Gastroesophageal sphincter (tissue), 4 donors: ENCODE measurements at places on chromosomes 2 and 18. TPM values are rescaled to one million over a fixed set of nuclear protein-coding genes. Genes with fewer than 3 reads are reported as not detected.

Gene POTEJ
- total RNA-seq: not detected

Gene CHRND
- not detected for total RNA-seq

Gene HTR2B
- 15.6 TPM for total RNA-seq

Gene OTOS
- not detected for total RNA-seq

Gene GPR35
- 2.3 TPM for total RNA-seq

Gene SERPINB11
- total RNA-seq: not detected

Gene REG3A
- not detected for total RNA-seq

GRCh38 chr2:150526006-150526405 is 38.5 kb upstream of the RND3 start:
- no peak for ATAC-seq

GRCh38 chr2:166256896-166257295 is 118.8 kb downstream of the SCN9A start:
- no peak for ATAC-seq

DNA sequence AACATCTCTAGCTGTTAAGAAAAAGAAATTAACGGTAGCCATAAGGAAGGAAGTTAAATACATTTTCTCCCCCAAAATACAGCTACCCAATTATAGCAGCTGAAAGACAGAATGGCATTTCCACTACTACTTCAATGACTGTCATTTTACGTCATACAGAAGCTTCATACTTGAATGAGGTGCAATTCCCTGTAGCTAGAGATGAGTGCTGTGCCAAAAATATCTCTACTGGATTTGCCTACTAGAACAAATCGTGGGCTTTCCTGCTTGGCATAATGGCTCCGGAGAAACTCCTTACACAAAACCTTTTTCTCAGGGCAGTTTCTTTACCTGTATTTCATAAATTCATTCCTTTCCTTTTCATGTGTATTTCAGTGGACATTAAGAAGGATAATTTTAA is 36.3 kb upstream of the NRXN1 start:
- no peak for ATAC-seq

DNA sequence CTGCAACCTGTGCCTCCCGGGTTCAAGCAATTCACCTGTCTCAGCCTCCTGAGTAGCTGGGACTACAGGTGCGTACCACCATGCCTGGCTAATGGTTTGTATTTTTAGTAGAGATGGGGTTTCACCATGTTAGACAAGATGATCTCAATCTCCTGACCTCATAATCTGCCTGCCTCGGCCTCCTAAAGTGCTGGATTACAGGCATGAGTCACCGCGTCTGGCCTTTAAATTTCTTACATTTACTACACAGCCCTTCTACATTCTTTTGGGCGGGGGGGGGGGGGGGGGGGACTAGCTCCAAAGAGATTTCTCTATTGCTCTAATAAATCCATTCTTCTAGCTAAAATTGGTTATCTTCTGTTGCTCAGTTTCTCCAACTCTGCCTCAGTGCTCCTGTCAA is 964.9 kb upstream of the ACVR2A start:
- no peak for ATAC-seq

DNA sequence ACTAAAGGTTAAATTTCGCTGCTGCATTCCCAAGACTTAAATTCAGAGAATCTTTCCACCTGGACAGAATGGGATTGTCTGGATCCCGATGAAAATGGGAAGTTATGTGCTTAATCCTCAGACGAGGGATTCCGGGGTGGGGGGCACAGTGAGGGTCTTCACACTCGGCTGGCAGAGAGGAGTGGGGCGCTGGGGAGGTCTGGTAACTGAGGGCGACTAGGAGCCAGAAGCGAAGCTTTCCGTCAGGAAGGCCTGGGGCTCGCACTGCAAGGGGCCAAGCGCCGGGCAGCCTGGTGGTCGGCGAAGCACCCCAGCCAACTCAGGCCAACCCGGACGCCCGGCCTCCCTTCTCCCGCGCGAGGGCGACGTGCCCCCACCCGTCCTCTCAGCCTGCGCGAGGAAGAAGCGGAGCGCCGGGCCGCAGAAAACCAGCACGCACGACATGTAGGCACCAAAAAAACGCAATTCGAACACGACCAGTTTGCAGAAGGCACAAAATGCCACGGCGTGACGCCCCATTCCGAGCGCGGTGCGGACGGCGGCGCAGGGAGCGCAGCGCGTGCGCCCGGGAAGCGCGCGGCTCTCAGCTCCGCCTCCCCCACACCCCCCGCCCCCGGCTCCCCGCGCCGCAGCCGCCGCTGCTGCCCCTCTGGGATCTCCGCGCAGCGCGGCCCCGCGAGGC is 188.1 kb downstream of the ZEB2 start:
- ATAC-seq: no peak

DNA sequence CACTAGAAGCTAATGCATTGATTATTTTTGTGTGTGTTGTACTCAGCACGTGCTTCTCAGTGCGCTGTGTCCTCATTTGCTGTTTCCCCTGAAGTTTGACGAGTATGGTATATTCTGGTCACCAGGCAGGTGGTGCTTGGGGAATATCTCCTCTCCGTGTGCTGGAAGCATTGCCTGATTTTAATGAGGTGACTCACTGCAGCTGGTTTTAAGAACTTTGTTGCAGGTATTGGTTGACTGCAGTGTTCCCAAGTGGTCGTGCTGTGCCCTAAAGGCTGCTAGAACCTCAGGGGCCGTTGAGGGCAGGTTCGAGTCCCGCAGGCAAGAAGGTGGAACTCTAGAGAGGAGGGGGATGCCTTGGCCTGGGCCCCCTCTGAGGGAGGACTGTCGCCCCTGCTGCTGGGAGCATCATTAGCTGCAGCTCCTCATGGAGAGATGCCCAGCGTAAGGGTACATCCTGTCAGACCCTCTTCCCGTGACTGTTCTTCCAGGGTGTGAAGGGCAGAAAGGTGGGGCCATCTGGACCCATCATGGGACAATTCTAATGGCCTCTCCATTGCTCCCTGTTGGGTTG is 82.6 kb downstream of the AGAP1 start:
- no peak for ATAC-seq

DNA sequence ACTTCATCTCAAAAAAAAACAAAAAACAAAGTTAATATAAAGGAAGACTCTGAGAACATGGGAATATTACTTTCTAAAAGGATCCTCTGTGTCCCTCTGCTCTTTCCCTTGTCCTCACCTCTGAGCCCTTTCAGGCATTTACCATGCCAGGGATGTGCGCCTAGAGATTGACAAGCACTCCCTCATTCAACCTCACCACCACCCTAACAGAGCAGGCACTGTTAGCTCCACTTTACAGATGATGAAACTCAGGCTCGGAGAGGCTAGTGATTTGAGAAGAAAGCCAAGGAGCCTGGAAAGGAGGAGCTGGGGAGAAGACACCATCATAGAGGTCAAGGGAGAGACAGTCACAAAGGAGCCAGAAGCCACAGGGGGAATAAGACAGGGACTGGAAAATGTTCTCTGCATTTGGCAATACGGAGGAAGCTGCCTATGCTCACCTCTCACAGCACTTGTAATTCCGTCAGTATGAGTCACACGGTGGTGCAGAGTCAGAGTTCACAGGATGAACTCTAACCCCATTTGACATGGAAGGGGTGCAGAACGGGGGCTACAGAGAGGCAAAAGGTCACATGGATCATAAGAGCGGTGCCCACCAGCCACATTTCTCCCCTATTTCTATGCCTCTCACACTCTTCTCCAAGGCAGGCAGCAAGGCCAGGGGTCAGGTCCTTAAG is 101.8 kb upstream of the NFU1 start:
- no peak for ATAC-seq

GRCh38 chr18:58128381-58129374 is 84.7 kb downstream of the NEDD4L start:
- no peak for ATAC-seq

DNA sequence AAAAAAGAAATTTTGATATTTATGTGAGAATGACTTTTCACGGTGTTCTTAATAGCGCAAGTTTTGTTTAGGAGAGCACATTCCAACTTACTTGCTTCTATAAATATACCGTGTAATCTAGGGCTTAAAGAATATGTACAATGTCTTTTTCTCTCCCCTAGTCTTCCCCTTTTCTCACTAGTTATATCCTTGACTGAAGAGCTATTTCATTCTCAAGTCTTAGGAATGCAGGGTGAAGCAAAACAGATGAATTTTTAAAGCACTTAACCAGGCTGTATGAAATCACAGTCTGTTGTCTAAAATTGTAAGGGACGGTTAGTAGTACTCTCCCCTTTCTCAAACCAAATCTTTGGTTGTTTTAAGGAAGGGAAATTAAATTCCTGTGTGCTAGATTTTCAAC is 29.6 kb upstream of the SLC30A6 start:
- ATAC-seq: no peak

DNA sequence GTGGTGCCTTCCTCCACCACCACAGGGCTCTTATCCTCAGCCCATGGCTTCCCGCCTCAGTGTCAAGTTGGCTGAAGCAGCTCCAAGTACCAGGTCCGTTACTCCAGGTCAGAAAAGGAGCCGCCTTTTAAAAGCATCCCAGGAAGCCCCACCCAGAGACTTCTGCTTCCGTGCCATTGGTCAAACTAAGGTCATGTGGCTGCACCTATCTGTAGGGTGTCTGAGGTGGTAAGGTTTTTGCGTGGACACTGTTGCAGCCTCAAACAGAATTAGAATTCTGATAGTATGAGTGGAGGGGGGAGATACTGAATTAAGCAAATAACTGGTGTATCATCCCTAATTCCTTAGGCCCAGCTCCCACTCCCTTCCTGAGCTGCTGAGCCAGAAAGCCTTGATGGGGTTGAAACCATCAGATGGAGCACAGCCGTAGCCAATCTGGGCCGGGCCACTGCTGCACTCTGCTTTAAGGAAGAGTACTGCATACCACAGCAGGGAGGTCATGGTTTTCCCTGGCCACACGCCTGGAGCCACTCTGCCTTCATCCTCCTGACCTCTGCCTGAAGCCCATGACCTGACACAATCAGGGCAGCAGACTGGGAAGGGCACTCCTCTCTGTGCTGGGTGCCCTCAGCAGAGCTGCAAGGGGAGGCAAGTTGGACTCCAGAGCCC is 8.4 kb downstream of the TMEM247 start:
- ATAC-seq: peak; percentile 88

GRCh38 chr2:39484620-39485495 is 47.8 kb upstream of the MAP4K3 start:
- no peak for ATAC-seq

DNA sequence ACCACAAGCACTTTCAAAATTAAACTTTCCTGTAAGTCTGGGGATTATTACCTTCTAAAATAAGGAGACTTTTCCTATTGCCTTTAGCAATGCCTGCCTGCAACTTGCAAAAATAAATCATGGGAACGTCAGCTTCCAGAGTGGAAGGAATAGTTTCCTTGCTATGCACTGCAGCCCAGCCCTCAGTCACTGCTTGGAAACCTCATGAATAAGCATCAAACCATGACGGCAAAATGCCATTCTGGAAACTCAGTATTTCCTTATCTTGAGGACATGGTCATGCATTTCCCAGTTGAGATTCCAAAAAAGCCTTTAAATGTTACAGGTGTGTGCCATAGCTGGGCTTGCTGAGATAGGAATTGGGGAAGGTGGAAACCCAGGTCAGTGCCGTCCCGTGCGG is 84.2 kb upstream of the OTOS start:
- ATAC-seq: no peak

- ATAC-seq: no peak
Observed at GRCh38 chr2:129922571-129923264, 56.7 kb upstream of the RAB6C start.

DNA sequence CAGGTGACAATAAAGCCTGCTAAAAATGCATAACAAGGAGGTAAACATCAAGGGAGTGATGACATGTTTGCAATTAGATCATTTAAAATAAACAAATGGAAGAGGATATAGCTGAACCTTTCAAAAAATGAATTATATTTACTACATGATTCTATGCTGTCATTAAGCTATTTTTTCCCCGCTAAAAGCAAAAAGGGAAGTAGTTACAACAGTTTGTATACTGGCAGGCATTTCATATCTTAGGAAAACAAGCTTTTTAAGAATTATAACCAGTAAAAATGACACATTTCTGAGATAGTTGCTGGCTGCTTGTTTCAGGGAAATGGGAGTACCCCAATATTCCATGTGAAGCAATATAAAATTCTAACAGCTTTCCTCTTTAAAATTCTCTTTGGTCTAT is 89.1 kb upstream of the ITGB6 start:
- no peak for ATAC-seq

- peak; percentile 16 for ATAC-seq
Observed at GRCh38 chr2:42098571-42099437, 51.0 kb downstream of the PKDCC start.

- ATAC-seq: no peak
Observed at GRCh38 chr2:55033076-55033742, 17.0 kb downstream of the RTN4 start.

- ATAC-seq: no peak
Observed at GRCh38 chr18:76932026-76932819, 109.9 kb downstream of the ZNF236 start.

GRCh38 chr2:193348055-193348454 is 1153.3 kb upstream of the TMEFF2 start:
- ATAC-seq: no peak

GRCh38 chr2:187545238-187545751 is 8.9 kb downstream of the TFPI start:
- ATAC-seq: no peak

DNA sequence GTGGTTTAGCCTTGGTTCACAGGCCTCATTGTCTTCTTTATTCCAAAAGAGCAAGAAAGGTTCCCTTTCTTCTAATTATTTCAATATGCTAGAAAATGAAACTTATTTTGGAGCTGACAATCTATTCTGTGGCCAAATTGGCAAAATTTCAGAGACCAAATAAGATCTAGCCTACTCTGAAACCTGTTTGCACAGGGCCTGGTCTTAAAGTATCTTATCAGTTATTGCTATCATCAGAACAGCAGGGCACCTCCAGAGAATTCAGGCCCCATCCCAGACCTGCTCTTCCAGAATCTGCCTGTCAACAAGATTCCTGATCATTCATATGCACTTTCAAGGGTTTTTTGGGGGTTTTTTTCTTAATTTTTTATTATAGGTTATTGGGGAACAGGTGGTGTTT is 198.7 kb downstream of the ANAPC1 start:
- ATAC-seq: no peak

GRCh38 chr2:206790311-206790935 is 25.0 kb downstream of the FASTKD2 start:
- ATAC-seq: no peak

GRCh38 chr2:85920810-85921545 is 32.2 kb upstream of the ST3GAL5 start:
- peak; percentile 32 for ATAC-seq

DNA sequence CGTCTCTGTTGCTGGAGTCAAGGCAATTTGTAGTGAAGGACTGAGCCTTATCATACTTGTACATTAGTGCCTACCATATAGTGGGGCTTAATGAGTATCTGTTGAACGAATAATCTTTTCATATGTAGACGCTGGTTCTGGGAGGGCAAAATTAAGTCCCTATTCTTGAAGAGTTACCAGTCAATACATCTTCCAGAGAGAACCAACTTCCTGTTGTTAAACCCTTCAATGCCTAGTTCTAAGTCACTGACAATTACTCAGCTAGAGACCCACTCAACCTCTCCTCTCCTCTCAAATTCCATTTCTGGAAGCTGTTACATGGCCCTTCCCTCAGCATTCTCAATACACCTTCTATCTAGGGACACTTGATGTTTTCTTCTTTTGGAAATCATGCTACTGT is 1.1 kb upstream of the MOB4 start:
- no peak for ATAC-seq
